ENCODE measurements at places on chromosomes 11 and 22. TPM values are rescaled to one million over a fixed set of nuclear protein-coding genes. Genes with fewer than 3 reads are reported as not detected.

Gene EIF3D
- 135 TPM for total RNA-seq

Gene LRP5
- 11.4 TPM for total RNA-seq

Gene IGSF22
- total RNA-seq: 0.50 TPM

Gene PYGM
- 0.41 TPM for total RNA-seq

Gene SERPIND1
- 0.32 TPM for total RNA-seq

Gene C11orf21
- total RNA-seq: not detected
